HS-5 (cell line): ENCODE measurements at places on chromosomes 7 and 10.

- DNase-seq = peak; percentile 37
These were observed 162.8 kb upstream of the SEMA3C start for GRCh38 chr7:81081616-81082015.

GRCh38 chr7:82566752-82567151 is 123.2 kb upstream of the CACNA2D1 start:
- no peak for DNase-seq

DNA sequence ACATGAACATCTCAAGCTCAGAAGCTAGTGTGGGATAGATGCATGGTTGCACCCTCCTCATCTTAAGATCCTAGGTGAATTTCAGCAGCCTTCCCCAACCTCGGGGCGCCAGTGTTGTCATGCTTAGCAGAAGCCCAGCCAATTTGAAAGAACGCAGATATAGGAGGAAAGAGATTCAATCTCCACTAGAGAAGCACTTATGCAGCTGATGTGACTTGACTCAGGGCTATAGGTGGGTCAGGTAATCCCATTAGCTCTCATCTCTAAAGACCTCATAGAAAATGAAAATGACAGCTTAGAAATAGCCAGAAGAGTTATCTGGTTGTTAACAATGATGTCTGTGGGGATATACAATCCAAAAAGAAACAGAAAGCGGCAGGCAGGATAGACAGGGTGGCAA is 310.5 kb downstream of the GPAM start:
- no peak for DNase-seq

DNA sequence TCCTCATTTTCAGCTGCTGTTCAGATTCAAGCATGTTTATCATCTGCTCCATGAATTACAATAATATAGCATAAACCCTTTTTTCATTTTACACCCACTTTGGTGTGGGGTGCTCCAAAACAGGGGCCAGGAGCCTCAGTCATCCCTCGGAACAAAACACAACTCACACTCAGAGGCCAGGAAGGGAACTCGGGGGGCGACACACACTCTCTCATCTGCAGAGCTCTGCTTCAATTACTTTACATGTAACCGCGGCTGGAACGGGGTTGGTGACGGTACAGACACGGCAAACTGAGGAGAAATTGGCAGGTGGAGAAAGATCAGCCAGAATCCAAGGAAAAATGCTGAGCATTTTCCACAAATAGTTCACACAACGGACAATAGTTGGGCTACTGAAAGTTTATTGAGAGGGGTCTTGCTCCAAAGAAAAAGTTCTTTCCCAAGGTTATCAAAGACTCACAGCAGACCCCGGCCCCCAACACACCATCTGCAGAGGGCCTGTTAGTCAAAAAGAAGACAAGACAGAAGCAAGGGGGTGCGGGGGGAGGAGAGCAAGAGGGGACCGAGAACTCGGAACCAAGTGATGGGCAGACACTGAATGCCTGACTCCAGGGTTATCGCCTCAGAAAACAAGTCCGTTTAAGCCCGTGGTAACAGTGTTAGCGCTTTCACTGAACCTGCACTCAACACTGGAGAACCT is 20.5 kb downstream of the DIP2C start:
- DNase-seq = no peak

DNA sequence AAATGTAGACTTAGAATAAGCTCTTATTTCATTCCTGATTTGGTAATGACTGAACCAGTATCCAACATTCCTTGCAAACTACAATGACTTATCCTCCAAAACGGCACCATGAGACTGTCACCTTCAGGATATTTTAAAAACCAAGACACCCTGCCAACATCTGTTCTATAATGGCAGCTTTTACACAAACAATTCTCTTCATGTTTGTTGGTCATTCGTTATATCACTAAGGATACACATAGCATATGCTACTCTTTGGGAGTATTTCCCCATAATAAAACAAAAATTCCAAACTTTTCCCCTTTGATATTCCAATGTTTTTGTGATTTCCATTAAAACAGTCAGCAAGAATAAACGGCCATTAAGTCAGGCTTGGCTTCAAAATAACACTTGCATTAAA is 215.4 kb downstream of the GLI3 start:
- DNase-seq = no peak

DNA sequence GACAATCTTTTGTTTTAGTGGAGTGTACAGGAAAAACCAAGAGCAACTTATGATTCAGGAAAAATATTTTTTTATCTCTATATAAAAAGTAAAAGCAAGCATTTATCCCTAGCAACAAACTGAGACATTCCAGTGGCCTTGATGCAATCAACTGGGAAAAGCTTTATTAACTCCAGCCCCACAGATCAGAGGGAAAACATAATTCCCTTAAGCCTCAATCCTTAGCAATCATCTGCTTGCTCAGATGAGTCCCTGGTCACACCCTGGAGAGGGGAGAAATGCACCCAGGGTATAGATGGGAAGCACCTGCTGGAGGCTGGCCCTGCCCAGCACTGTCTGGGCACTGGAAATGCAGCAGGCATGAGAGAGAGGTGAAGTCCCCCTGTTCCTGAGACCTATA is 636.6 kb downstream of the TNS3 start:
- no peak for DNase-seq

GRCh38 chr7:91126762-91127161 is 137.5 kb upstream of the FZD1 start:
- DNase-seq = no peak

- no peak for DNase-seq
These were observed 58.5 kb downstream of the TRUB1 start for GRCh38 chr10:114996542-114996941.

- DNase-seq = no peak
These were observed 54.3 kb downstream of the MAP3K8 start for GRCh38 chr10:30488316-30488715.

DNA sequence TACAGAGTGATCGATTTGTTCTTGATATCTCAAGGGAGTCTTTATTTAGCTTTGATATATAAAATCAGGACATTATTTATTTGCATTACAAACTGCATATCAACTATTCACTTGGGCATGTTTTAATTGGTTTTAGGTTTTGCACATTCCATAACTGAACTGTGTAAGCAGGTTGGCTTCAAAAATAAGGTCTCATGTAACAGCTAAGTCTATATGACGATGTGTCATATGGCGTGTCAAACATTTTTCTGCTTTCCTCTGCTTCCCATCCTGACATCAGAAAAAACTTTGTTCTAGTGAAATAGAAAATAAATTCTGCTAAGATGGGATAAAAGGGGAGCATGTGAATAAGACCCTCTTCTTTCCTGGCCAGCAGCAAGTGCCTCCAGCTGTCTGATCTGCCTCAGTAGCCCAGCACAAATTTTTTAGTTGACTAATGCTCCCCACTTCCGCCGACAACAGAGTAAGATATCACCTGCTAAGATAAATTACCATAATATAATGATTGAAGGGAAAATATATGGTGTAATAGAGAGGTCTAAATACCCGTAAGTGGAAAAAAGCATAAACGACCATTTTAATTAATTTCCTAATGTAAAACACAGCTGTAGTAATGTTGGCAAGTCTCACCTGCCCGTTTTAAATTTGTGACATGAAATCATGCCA is 180.5 kb downstream of the TAX1BP1 start:
- DNase-seq = no peak

GRCh38 chr10:132457328-132458070 is 60.5 kb downstream of the PWWP2B start:
- no peak for DNase-seq

GRCh38 chr10:5591336-5591824 is 66.6 kb downstream of the CALML3 start:
- DNase-seq = no peak

DNA sequence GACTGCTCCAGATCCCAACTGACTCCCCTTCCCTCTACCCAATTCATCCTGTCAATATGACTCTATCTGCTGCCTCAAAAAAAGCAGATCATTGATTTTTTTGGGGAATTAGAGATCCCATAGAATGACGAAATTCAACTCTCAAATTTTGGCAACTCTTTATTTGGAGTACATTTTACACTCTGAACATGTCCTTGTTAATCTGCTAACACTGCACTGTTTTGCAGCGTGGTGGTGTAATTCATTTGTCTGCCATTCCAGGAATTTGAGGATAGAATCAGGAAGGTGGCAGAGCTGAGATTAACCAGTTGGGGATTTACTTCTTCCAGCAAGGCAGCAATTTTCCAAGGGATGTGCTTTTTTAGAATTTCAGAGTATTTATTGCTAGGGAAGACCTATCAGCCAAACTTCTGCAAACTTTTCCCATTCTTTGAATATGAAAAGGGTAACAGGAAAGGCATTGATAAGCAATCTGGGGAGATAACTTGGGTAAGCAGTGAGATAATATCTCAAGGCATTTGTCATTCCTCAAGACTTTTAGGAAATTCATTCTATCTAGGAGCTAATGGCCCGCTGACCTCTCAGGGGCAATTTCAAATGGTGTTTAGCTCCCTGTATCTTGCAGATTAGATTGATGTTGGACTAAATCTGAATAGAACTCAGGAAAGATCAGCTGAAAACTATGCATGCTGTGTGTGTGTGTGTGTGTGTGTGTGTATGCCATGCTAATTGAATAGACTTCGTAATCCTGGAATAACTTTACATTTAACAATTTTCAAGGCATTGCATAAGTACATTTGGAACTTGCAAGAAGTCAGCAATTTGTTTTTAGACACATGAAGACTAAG is 9.7 kb downstream of the BAMBI start:
- no peak for DNase-seq

DNA sequence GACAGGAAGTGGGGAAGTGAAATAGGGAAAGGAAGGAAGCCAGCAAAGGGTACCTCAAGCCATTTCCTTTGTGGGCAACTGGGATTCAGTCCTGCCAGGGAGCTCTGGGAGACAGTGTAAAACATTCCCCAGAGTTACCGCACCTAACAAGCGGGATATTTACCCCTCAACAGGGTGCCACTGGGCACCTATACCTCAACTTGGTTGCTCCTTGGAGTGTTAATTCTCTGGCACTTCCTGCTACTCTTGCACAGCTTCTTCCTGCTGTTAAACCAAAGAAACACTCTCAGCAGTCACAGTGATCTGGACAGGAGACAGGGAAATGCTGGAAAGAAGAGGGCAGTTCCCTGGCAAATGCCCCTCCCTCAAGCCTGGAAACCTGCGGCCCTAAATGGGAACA is 151.3 kb downstream of the REEP3 start:
- DNase-seq = no peak

- no peak for DNase-seq
These were observed 7.2 kb downstream of the CYP3A5 start for GRCh38 chr7:99672573-99672972.

GRCh38 chr7:93948106-93948505 is 26.6 kb downstream of the GNG11 start:
- DNase-seq = no peak

DNA sequence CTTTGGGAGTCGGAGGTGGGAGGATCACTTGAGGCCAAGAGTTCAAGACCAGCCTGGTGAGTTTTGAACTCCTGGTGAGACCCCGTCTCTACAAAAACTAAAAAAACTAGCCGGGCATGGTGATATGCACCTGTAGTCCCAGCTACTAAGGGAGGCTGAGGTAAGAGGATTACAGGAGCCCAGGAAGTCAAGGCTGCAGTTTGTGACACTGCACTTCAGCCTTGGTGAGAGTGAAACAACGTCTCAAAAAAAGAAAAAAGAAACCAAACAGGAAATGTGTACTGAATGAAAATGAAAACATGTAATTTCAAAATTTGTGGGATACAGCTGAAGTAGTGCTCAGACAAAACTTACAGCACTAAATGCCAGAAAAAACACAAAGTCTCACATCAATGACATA is 7.6 kb downstream of the ARHGAP12 start:
- DNase-seq = no peak

GRCh38 chr7:45171946-45172345 is 14.4 kb downstream of the RAMP3 start:
- no peak for DNase-seq

- DNase-seq = no peak
These were observed 176.8 kb downstream of the WDR37 start for GRCh38 chr10:1233031-1233430.

GRCh38 chr7:43824963-43825362 is 44.4 kb downstream of the MRPS24 start:
- no peak for DNase-seq

DNA sequence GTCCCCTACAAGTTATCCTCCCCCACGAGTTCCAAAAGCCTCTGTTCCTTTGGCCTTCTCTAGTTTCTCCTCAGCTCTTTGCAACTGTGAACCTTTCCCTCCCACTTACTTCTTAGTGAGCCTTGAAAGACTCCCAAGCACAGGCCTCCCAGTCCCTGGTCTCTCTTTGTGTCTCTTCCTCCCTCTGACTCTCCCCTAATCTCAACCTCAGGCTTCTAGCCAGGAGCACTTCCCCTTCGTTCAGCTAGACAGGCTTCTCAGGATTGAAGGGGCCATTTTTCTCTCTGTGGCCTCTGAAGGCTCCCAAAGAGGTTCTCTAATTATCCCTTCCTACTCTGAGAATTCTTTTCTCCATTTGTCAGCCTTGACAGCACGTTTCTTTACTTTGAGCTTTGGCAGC is 50.2 kb upstream of the PHYHIPL start:
- no peak for DNase-seq

DNA sequence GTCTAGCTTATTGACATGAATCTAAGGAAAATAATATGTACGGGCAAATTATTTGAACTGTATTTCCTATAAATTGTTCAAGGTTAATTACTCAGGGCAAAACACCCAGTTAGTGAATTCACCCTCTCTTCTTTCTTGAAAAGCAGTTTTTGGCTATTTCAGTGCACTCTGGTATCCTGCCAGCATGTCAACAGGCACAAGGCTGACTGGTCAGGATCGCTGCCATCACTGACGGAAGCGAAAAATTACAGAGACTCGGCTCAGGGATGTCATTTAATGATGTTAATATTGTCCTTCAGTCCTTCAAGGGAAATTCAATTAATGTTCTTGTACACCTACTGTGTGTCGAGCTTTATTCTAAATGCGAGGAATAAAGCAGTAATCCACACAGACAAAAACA is 28.3 kb upstream of the OLAH start:
- no peak for DNase-seq

DNA sequence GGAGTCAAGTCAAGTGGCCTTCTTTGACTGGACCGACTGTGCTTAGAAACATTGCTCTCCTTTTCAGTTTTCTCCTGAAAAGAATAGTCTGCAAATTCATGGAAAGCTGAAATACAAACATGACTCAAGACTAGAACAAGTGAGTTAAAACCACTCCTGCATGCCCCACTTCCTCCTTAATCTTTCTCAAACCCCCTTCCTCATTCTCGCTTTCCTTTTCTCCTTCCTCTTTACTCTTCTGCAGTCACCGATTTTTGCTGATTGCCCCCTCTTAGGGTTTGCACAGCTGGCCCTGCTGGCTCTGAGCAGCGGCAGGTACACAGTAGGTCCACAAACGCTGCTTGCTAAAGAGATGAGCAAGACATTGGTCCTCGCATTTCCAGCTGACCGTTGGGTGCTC is 34.8 kb upstream of the MKI67 start:
- no peak for DNase-seq

- DNase-seq = no peak
These were observed 552.4 kb upstream of the PCDH15 start for GRCh38 chr10:55353414-55353813.

DNA sequence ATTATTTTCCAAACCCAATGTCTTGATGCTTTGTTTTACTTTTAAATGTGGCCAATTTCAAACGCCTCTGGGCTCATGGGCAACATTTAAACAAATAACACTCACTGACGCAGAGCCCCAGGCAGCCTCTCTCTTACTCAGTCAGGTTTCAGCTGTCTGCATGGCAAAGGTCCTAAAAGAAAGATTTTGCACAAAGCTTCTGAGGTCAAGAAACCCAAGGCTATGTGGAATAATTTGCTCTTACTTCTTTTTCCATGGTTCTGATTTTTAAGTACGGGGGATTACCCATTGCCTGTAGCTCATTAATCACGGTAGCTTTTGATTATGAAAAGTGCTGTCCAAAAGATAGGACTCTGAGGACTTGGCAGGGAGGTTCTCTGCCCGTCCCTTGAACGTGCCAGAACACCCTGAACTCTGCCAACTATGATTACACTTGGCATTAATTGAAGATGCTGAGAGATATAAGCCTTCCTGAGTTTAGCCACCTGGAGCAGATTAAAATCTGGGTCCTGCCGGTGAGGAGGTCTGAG is 14.1 kb upstream of the MSRB2 start:
- DNase-seq = no peak
